ENCODE measurements at places on chromosomes 1 and 21. TPM values are rescaled to one million over a fixed set of nuclear protein-coding genes. Genes with fewer than 3 reads are reported as not detected.

Gene FCRLA
- 2.2 TPM for total RNA-seq

Gene DPH2
- 44.0 TPM for total RNA-seq

Gene RHD
- total RNA-seq = not detected

Gene FHAD1
- total RNA-seq = 0.33 TPM

Gene KRTAP10-5
- not detected for total RNA-seq

Gene MSH4
- not detected for total RNA-seq

Gene GRHL3
- not detected for total RNA-seq

Gene GOLT1A
- not detected for total RNA-seq

Gene SPRR2G
- total RNA-seq = not detected

Gene FMN2
- total RNA-seq = 15.6 TPM

Gene INTS11
- 55.9 TPM for total RNA-seq

Gene FCRL5
- not detected for total RNA-seq

Gene DNAI4
- 0.10 TPM for total RNA-seq

Gene DDI2
- 1.8 TPM for total RNA-seq

Gene PTCH2
- total RNA-seq = not detected

Gene RHCE
- total RNA-seq = 0.36 TPM

Gene LCE6A
- total RNA-seq = not detected

Gene RGS18
- not detected for total RNA-seq

Gene TMEM51
- total RNA-seq = 2.8 TPM

Gene TFF3
- not detected for total RNA-seq

Gene RBM34
- 72.0 TPM for total RNA-seq

Gene MYBPH
- total RNA-seq = not detected

Gene NES
- not detected for total RNA-seq

Gene NHLH1
- not detected for total RNA-seq

Gene PTGFR
- total RNA-seq = 11.1 TPM

Gene MTARC2
- total RNA-seq = 8.4 TPM

Gene PCAT6
- total RNA-seq = not detected

Gene FCMR
- total RNA-seq = 0.36 TPM

Gene COA7
- 37.1 TPM for total RNA-seq

Gene DNAJC28
- 1.1 TPM for total RNA-seq

Gene ATP6V1G3
- total RNA-seq = not detected
